ENCODE measurements at places on chromosomes 3 and 15. TPM values are rescaled to one million over a fixed set of nuclear protein-coding genes. Genes with fewer than 3 reads are reported as not detected.

DNA sequence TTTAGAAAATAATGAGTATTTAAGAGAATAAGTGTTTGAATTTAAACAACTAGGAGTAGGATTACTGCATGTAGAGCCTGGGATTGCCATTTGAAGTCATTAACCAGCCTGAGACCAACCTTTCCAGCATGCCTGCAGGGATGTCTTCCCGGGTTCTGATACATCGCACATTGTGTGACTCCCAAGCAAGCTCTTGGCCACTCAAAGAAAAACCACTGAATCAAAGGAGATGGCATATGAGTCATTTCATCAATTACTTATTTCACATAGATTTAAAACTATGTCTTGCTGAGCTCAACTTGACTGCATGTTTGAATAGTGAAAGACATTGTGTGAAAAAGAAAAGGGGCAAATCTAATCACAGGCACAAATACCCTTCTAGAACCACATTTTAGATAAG is 15.0 kb upstream of the THBS1 start:
- H3K4me3 ChIP-seq, result no peak overlapping the region
- no peak overlapping the region for H3K27ac ChIP-seq
- H3K27me3 ChIP-seq, result no peaks in the 10 kb centered on the region
- no peaks in the 10 kb centered on the region for H3K36me3 ChIP-seq
- DNase-seq, result no peak

DNA sequence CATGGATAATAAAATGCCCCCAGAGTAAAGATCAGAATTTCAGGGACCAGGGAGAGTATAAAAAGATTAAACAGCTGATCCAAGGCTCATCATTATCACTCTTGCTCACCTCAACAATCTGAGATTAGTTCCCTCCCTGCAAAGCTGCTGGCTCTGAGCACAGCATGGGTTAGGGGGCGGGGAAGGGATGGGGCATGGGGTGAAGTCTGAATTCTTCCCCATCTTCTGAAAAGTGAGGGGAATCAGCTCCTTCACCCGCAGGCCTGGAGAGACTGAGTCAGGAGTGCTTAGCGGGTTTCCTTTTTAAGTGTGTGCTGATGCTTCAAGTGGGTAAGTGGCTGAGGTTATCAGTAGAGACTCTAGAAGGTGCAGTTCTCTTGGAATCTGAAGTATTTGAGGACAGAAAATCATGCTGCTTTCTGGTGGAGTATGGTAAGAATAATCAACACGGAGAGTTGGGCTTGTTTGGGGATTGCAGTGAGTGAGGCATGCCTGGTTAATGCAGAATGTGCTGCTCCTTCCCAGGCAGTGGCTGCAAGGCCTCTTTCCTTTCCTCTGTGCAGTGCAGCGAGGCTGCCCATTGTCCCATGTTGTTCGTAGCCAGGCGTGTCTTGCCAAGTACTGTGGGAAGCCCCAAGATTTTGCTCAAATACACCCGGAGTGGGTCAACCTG is 59.2 kb upstream of the TRAK1 start:
- no peaks in the 10 kb centered on the region for H3K36me3 ChIP-seq
- peaks cover 54% of the 10 kb centered on the region for H3K4me1 ChIP-seq
- no peaks in the 10 kb centered on the region for H3K27me3 ChIP-seq

DNA sequence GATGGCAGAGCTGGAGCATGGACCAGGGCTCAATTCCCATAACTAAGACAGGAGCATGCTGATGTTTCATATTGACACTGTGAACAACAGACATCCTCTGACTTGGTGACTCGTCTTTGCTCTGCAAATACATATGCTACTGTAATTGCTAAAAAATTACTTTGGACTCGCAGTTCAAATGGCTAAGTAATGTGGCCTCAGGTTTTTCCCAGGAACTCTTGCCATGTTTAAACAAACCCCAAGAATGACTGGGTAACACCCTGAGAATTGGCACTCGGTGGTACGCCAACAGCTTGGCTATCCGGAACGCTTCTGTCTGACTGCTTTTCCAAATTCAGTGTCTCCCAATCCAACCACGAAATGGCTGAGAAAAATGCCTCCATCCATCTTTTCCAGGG is 456.7 kb upstream of the THBS1 start:
- no peaks in the 10 kb centered on the region for H3K36me3 ChIP-seq
- peak overlapping the region; percentile 31 for H3K27ac ChIP-seq
- H3K4me3 ChIP-seq, result no peak overlapping the region
- no peaks in the 10 kb centered on the region for H3K4me1 ChIP-seq

DNA sequence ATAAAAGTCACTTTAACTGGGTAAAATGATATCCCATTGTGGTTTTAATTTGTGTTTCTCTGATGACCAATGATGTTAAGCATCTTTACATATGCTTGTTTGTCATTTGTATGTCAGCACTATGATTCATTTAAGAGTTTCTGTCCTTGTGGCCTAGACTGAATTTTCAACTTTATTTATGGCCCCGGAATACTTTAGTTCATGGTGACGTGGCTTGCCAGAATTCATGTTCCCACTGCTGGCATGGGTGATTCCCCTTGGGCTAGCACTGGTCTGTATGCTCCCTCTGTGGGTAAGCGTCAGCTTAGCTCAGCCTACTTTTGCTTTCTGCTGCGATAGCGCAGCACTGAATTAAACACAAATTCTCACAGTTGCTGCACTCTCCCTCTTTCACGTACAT is 436.3 kb upstream of the SGO1 start:
- no peaks in the 10 kb centered on the region for H3K27me3 ChIP-seq
- no peak overlapping the region for H3K27ac ChIP-seq
- DNase-seq, result no peak
- H3K4me3 ChIP-seq, result no peak overlapping the region

- no peaks in the 10 kb centered on the region for H3K36me3 ChIP-seq
- no peak overlapping the region for H3K27ac ChIP-seq
- DNase-seq, result no peak
- no peak overlapping the region for H3K4me3 ChIP-seq
- no peaks in the 10 kb centered on the region for H3K4me1 ChIP-seq
These were observed 75.0 kb downstream of the STRIT1 start for GRCh38 chr3:155218462-155218861.

ANKUB1 gene
- total RNA-seq, result not detected

DNA sequence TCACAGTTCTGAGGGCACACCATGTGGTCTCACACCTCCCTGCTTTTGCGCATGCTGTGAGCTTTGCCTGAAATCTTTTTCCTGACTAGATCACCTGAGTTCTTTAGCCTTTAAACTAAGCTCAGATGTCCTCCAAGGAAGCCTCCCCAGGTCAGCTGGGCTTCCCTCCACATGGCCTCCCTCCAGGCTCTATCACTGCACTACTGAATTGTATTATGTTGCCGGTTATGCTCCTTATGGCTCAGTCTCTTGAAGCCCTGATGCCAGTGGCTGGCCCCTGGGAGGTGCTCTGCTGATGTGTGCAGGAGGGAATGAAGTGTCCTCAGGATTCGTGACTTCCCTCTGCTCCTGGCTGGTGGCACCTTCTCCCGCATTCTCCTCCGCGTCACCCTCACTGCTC is 93.3 kb upstream of the BLM start:
- no peak overlapping the region for H3K4me3 ChIP-seq
- peaks cover 34% of the 10 kb centered on the region for H3K36me3 ChIP-seq
- H3K4me1 ChIP-seq, result no peaks in the 10 kb centered on the region
- no peak for DNase-seq
- H3K27ac ChIP-seq, result no peak overlapping the region

DNA sequence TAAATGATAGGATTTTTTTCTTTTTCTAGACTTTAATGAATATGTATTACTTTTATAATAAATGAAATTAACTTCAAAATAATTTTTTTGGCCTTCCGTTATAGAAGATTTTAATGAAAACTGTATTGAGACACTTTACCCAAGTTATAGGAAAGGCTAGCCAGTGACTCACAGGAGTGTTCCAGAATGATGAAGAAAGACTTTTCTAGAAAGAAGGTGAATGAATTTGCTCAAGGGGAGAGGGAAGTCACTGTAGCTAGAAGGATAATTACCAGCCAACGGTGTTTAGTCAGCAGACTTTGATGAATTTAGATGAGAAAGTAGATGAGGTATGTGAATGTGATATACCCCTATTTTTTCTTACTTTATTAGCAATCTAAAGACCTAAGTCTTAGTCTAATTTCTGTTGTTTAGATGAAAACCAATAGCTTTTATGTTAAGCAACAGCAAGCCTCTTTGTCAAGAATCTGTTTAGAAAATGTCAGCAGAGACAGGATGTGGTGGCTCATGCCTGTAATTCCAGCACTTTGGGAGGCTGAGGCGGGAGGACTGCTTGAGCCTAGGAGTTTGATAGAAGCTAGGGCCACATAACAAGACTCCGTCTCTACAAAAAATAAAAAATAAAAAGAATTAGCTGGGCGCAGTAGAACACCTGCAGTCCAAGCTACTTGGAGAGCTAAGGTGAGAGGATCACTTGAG is 3.2 kb downstream of the ALAS1 start:
- peak overlapping the region; percentile 65 for H3K27ac ChIP-seq
- no peak for DNase-seq
- no peaks in the 10 kb centered on the region for H3K27me3 ChIP-seq
- peaks cover 46% of the 10 kb centered on the region for H3K36me3 ChIP-seq
- peak overlapping the region; percentile 82 for H3K4me3 ChIP-seq

SOX14 gene
- not detected for total RNA-seq

- no peaks in the 10 kb centered on the region for H3K36me3 ChIP-seq
- no peak for DNase-seq
- no peak overlapping the region for H3K4me3 ChIP-seq
- no peak overlapping the region for H3K27ac ChIP-seq
- no peaks in the 10 kb centered on the region for H3K27me3 ChIP-seq
These were observed 72.9 kb downstream of the CD200 start for GRCh38 chr3:112405845-112406244.

- H3K36me3 ChIP-seq, result no peaks in the 10 kb centered on the region
- H3K4me3 ChIP-seq, result no peak overlapping the region
- H3K4me1 ChIP-seq, result no peaks in the 10 kb centered on the region
These were observed 143.3 kb downstream of the HCN4 start for GRCh38 chr15:73225358-73226015.

HTR3E gene
- total RNA-seq, result not detected

DNA sequence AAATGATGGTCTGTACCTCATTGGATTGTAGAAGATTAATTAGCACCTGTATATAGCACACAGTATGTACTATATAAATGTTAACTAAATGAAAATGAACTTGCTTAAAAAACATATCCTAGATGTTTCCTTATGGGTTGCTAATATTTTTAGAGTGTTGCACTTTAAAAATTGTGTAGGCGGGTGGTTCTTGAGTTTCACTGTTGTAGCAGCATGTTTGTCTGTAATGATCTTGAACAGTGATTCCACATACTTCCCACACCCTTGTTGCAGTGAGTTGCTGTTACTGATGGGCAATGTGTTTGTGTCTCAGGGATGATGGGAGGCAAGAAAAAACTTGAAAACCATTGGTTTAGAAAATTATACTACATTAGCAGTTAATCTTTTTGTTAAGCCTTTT is 22.0 kb downstream of the USP3 start:
- H3K27me3 ChIP-seq, result no peaks in the 10 kb centered on the region
- peaks cover 8% of the 10 kb centered on the region for H3K4me1 ChIP-seq
- no peaks in the 10 kb centered on the region for H3K36me3 ChIP-seq
- DNase-seq, result no peak
- H3K4me3 ChIP-seq, result no peak overlapping the region

MUSTN1 gene
- 0.25 TPM for total RNA-seq

GRCh38 chr3:18670759-18671158 is 245.6 kb upstream of the SATB1 start:
- H3K4me1 ChIP-seq, result no peaks in the 10 kb centered on the region
- no peak for DNase-seq
- no peaks in the 10 kb centered on the region for H3K27me3 ChIP-seq
- H3K27ac ChIP-seq, result no peak overlapping the region
- no peak overlapping the region for H3K4me3 ChIP-seq
- no peaks in the 10 kb centered on the region for H3K36me3 ChIP-seq

DNA sequence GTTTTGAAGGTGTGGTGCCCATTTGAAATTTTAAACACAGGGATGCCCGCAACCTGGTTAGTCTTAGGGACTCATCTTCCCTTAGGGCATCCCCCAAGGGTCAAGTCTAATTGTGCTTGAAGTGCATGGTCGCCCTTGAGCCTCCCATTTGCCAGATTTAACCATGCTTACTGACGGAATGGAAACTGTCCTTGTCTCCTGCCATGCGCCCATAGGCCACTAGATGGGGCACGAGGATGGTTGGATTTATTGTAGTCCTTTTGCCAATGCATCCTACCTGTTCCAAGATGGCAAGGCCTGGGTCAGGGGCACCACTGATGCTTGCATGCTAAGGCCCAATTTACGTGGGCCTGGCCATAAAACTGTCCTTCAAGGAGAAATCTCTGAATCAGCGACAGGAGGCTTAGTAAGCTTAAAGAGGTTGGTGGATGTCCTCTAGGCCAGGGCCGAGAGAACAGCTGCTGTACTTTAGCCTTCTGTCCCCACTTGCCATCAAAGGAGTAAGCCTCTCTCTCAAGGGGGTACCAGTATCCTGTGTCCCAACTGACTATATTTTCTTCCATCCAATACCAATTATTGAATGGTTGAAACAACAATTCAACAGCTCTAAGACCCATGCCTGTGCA is 355.4 kb downstream of the OTOL1 start:
- DNase-seq, result peak; percentile 45
- H3K27ac ChIP-seq, result no peak overlapping the region
- H3K36me3 ChIP-seq, result no peaks in the 10 kb centered on the region
- H3K4me1 ChIP-seq, result no peaks in the 10 kb centered on the region
- H3K4me3 ChIP-seq, result no peak overlapping the region
- no peaks in the 10 kb centered on the region for H3K27me3 ChIP-seq

DNA sequence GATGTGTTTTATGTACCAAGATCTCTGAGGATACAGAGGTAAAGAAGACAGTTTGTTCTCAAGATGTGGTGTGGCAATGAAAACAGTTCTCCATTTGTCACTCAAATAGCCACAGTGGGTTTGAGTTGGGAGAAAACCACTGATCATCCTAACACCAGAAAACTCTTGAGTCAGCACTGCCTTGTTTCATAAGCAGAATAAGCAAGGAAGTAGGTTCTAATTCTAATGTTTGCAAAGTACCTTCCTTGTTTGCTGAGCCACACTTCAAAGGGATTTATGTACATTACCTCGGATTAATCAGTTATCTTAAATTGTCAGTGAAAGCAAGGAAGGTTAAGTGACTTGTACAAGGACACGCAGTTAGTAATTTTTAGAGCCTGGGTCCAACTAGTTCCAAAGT is 107.8 kb upstream of the BOC start:
- H3K4me3 ChIP-seq, result no peak overlapping the region
- no peak overlapping the region for H3K27ac ChIP-seq
- no peaks in the 10 kb centered on the region for H3K36me3 ChIP-seq
- H3K27me3 ChIP-seq, result no peaks in the 10 kb centered on the region
- no peaks in the 10 kb centered on the region for H3K4me1 ChIP-seq

CFAP92 gene
- total RNA-seq, result 0.05 TPM

DNA sequence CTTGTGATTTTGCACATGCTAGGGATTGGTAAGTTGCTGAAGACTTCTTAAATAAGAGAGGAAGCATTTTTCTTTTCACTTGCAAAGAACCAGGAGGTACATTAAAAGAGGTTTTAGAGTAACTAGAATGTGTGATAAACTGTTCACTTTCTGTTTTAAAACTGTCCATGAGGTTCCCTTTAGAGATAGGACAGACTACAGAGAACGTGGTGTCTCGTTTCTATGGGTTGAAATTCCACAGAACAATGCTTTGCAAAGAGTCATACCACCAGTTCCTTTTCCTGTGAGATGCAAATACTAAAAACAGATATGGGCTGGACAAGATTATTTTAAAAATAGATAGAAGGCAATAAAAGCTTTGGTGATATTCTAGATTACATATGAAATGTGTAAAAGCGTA is 372.8 kb downstream of the TIGIT start:
- H3K36me3 ChIP-seq, result no peaks in the 10 kb centered on the region
- H3K27me3 ChIP-seq, result no peaks in the 10 kb centered on the region
- H3K4me3 ChIP-seq, result no peak overlapping the region
- H3K4me1 ChIP-seq, result no peaks in the 10 kb centered on the region
- DNase-seq, result no peak

GOLGA8Q gene
- total RNA-seq, result 0.47 TPM

C3orf20 gene
- 0.05 TPM for total RNA-seq
